Frontal cortex (tissue), 4 donors: ENCODE measurements at places on chromosomes 1 and 21. TPM values are rescaled to one million over a fixed set of nuclear protein-coding genes. Genes with fewer than 3 reads are reported as not detected.

The TCEA3 gene
- 2.0 TPM for total RNA-seq

The CD5L gene
- total RNA-seq: under 0.01 TPM

GRCh38 chr1:31445951-31446350, 32.9 kb downstream of the SERINC2 start:
- no peak for DNase-seq

- DNase-seq: no peak
Measured at GRCh38 chr1:233656032-233656635, 42.2 kb downstream of the KCNK1 start.

DNA sequence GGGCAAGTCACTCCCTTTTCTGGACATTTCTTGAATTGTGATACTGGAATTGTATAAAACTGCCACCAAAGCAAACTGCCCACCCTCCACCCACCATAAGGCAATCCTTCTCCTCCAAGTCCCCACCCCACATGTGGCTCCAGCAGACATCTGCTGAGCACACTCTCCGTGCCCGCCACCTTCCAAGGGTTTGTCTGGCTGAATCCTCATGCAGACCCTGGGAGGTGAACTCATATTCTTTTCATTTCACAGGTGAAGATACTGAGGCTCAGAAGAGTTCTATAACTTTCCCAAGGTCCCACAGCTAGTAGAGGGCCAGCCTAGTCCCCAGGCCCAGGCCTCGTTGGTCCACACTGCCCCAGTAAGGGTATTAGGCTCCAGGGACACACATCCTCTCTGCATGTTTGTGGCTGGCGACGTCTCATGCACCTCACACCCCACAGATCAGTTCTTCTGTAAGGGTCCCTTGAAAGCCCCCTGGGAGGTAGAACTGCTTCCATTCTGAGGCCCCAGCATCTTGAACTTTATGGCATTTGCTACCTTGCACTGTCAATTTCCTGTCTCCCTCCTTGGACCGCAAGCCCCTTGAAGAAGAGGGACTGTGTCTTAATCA, 14.1 kb downstream of the CNTN2 start:
- no peak for DNase-seq

GRCh38 chr1:205306929-205307566, 14.5 kb downstream of the NUAK2 start:
- no peak for DNase-seq

GRCh38 chr1:89540406-89540970, 15.9 kb downstream of the LRRC8B start:
- DNase-seq: no peak

- DNase-seq: no peak
Measured at GRCh38 chr1:51649593-51650091, 32.8 kb downstream of the OSBPL9 start.

DNA sequence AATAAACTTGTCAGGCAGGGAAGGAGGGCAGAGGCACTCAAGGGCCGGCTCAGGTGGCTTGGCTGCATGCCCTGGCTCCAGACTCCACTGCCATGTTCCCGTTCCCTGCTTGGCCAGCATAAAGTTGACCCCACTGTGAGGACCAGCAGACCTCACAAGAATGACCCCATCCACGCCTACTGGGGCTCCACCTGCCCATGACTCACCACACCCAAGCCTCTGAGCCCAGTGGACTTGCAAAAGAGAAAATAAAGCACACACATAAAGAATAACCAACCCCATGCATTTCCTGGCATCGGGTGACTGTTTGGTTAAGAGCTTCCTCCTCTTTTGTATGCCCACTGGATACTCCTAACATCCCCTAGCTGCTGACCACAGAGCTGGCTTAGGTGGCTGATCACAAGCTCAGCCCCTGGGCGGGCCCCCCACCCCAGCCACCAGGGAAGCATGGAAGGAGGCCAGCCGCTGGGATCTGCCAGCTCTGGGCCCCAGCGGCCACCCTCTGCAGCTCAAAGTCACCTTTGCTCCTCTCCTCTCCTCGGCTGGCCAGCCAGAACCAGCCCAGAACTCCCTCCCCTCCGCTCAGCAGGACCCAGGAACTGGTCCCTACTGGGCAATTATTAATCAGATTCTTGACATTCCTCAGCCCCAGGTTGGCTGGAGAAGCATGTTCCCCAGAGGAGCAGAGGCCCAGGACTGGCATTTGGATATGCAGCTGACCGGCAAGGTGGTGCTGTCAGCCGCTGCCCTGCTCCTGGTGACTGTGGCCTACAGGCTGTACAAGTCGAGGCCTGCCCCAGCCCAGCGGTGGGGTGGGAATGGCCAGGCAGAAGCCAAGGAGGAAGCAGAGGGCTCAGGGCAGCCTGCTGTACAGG, at the start of gene KLHDC7A:
TSS of gene KLHDC7A (plus strand) at position 616 of the 875 bp plus-strand sequence. CDS start at position 668, 52 bp downstream.
- DNase-seq: no peak
